ENCODE measurements at places on chromosomes 2 and 18. TPM values are rescaled to one million over a fixed set of nuclear protein-coding genes. Genes with fewer than 3 reads are reported as not detected.

GRCh38 chr2:119255760-119256581, 32.3 kb downstream of the STEAP3 start:
- DNase-seq = no peak

- DNase-seq = no peak
These were observed 4.2 kb downstream of the SPAST start for GRCh38 chr2:32067549-32067948.

- DNase-seq = peak; percentile 4
These were observed 206.6 kb downstream of the NDUFA10 start for GRCh38 chr2:239818531-239819011.

GRCh38 chr2:190948671-190949070, 65.3 kb downstream of the STAT1 start:
- no peak for DNase-seq

DNA sequence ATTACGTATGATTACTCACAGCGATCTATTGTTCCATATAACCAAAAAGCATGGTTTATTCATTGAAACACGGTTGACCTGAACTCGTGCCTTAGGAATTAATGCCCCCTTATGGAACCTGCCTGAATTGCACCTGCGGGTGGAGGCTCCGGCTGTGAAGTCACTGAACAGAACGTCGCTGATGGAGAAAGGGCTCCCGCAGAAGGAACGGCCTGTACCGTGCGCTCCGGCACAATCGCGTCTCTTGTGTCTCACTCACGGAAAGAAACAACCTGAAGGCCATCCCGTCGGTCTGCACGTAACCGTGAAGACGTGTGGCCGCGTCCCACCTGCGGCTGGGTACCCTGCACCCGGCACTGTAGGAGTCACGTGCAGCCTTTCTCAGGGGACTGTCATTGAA, 133.1 kb downstream of the NFATC1 start:
- DNase-seq = peak; percentile 82

DNA sequence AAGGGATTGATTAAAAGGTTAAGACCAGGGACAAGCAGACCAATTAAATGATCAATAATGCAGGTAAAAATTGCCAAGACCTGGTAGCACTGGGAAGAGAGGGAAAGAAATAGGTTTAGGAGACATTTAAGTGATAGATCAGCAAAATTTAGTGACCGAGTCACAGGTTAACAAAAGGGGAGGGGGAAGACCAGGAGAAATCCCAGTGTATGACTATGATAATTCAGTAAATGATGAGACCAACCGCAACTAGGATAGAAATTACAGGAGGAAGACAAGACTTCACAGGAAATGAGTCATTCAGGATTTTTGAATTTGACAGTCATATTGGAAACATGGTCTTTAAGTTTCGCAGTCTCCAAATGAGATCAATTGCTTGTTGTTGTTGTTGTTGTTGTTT, 62.9 kb downstream of the COBLL1 start:
- no peak for DNase-seq

GRCh38 chr2:190376591-190377245, 31.4 kb upstream of the MFSD6 start:
- no peak for DNase-seq

GRCh38 chr2:167057446-167057845, 169.2 kb downstream of the XIRP2 start:
- no peak for DNase-seq

DNA sequence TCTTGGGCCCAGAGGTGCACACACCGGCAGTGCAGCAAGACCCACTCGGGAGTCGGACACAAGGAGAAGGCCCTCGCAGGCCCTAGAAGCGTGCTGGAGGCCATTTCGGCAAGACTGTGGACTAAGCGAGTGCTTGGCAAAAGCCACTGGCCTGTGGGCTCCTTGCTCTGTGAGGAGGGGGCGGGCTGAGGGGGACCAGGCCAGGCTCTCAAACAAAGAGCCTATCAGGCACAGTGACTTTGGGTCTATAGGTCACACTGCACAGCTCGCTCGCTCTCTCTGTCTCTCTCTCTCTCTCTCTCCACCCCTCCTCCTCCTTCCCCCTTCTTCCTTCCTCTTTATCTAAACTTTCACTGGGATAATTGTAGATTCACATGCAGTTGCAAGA, 23.6 kb upstream of the ZCCHC2 start:
- DNase-seq = no peak

TRABD2A gene
- total RNA-seq = 70.2 TPM

FTCDNL1 gene
- 2.4 TPM for total RNA-seq

MPP4 gene
- not detected for total RNA-seq
